Putamen (tissue), 1 donor: ENCODE measurements at places on chromosomes 1 and 21.
A peak's percentile ranks its signal among the peaks of the same experiment; 100 is the strongest.

GRCh38 chr1:88698764-88699163 lies 14.7 kb downstream of the PKN2 start:
- DNase-seq = no peak

DNA sequence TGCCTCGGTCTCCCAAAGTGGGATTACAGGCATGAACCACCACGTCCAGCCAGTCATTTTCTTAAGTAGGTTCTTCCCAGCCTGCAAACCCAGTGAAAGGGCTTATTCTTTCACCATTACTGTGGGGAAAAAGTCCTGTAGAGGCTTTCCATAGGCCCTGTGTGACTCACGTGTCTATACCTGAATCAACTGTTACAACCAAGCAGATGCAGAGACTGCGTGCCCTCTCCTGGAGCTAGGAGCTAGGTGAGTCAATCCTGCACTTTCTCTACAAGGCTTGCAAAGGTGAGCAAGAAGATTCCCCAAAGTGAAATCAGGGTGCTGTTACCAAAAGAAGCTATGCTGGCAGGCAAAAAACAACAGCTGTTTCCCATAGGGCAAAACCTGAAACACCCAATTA lies 13.8 kb upstream of the MPZL1 start:
- no peak for DNase-seq

- no peak for DNase-seq
These were observed 4.7 kb downstream of the GPR3 start for GRCh38 chr1:27397110-27397509.

GRCh38 chr1:96096613-96097321 lies 624.8 kb upstream of the PTBP2 start:
- no peak for DNase-seq

GRCh38 chr1:74964508-74965102 lies 169.6 kb upstream of the LHX8 start:
- peak; percentile 9 for DNase-seq

- DNase-seq = no peak
These were observed 5.8 kb upstream of the PHC2 start for GRCh38 chr1:33436557-33437285.

DNA sequence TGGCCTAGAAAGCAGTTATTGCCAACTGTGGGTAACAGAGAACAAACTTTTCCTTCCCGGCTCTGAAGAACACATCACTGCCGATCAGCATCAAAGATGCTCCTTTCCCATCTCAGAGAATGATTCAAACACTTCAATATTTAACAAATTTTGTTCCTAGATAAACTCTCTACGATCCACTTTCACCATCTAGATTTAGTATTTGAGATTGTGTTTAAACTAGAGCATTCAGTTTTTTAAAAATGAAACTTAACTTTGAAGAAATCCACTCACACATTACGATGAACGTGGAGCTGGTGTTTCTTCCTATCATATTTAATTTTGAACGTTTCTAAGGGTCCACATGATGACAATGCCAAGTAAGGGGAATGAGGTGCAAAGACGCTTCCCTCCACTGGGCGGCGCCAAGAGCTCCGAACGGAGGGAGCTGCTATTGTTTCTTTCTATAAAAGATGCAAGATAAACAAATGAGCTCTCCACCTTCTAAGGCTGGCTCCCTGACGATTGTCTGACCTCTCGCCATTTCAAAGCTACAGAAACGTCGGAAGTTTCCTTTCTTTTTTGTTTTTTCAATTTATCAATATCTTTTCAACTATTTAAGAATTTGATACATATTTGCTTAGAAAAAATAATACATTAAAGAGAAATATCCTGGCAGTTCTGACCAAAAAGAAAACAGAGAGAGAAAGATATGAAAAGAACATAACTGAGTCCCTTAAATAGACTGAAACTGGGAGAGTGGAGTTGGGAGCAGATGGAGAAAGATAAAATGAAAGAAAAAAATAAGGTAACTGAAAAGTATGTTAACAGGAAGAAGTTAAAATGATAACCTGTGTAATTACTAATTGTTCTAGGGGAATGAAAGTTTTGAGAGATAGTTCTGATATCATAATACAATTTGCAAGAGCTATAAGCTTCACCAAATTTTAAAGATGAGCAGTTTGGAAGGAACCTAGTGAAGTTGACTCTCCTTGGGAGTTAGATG lies 4.4 kb upstream of the BARHL2 start:
- peak; percentile 35 for DNase-seq

DNA sequence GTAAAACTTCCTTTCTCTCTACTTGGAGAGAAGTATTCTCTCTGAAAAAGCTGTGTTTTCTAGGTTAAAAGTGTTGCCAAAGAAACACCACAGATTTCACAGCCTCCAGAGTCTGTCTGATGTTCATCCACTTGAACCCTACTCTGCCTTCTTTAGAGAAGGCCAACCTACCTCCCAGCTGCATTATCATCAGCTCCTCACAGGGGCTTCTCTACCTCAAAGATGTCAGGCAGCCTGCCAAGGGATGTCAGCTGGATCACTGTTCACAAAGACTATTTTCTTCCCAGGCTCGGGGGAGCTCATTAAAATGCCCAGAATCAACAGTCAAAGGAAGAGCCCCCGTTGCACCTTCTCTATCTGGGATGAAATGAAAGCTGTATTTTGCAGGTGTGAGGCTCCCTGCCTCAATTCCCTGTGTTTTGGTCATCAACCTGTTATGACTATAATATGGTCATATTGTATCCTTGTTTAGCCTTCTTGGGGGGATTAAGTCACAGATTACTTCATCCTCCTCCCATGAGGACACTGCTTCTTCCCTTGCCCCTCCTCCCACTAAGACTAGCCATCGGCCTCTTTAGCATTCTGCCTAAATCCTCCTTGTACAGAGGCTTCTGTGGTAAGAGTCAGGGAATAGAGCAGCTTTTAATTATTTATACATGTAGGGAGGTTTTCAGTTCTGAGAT lies 25.7 kb downstream of the ANGPTL7 start:
- no peak for DNase-seq

- DNase-seq = no peak
These were observed 25.5 kb upstream of the CCSAP start for GRCh38 chr1:229368347-229368746.

GRCh38 chr1:111192658-111193519 lies 7.6 kb downstream of the DENND2D start:
- DNase-seq = peak; percentile 21

GRCh38 chr1:32791881-32792280 lies 25.3 kb downstream of the YARS1 start:
- no peak for DNase-seq

DNA sequence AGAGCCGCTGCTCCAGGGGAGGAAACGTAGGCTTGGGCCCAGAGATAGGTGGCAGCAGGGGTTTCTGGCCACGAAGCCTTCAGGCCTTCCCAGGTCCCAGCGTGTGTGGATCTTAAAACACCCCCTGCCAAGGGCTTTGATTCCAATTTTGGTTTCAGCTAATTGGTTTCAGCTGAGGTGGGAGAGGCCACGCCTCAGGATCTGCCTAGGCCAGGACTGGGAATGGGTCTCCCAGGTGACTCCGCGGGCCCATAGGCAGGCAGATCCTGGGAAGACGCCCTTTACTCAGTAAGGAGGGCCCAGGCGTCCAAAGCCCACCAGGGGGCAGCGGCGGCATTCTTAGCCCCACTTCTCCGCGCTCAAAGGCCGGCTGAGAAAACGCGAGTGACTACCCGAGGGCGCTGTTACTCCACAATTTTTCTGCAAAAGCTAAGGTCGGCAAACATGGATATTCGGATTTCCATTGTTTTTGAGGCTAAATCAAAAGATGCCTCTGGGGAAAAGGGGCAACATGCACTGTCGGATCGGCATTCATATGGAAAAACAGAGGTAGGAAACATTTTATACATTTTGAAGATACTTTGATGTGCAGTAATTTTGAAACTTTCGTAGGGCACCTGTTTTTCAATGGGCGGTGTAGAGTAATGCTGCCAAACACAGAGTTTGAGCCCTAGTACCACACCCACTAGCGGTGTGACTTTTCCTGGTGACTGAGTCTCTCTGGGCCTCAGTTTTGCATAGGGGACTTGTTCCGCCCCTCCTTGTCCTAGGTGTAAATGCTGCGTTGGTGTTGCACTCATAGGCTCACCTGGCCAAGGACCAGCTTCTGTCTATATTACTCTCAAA lies 31.8 kb upstream of the BCL10 start:
- DNase-seq = peak; percentile 42

DNA sequence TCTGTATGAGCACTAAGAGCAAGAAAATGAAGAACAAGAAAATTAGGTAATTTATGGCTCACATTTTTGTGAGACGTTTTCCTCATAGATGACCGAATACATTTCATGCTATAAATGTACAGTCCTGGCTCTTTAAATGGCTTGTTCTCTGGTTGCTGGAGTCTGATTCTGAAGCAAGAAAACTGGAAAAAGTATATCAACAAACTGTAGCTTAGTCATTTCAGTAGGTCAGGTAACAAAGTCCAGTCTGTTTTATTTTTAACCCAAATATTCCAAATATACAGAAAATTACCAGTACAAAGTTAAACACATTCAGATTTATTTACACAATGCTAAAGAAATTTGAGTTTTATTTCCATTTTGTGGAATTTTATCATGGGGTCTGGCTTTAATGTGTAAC lies 2.5 kb upstream of the MYBPHL start:
- DNase-seq = no peak

GRCh38 chr1:41483960-41484401 lies 502 bp downstream of the EDN2 start:
- DNase-seq = no peak

- no peak for DNase-seq
These were observed 142.6 kb upstream of the CTTNBP2NL start for GRCh38 chr1:112253366-112253765.

- DNase-seq = no peak
These were observed 60.7 kb upstream of the TEKT2 start for GRCh38 chr1:36023098-36023769.

- peak; percentile 20 for DNase-seq
These were observed 317 bp downstream of the SPAG17 start for GRCh38 chr1:118184739-118185083.

- DNase-seq = no peak
These were observed 14.6 kb upstream of the FLG2 start for GRCh38 chr1:152374451-152374850.

DNA sequence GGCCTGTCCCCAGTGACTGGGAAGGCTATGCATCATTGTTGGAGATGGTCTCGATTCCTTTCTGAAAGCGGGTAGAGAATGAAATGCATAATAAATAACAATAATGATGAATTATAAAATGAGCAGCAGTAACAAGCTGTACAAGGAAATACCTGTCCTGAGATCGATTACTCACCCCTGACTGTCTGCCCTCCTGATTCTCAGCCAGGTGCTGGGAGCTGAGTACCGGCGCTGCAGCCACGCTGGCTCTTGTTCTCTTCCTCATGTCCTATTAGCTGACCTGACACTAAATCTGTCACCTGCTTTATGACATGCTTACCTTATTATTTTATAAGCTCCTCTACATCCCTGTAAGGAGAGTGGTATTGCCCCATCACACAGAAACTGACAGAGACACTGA lies 3.4 kb downstream of the AGPAT3 start:
- no peak for DNase-seq

DNA sequence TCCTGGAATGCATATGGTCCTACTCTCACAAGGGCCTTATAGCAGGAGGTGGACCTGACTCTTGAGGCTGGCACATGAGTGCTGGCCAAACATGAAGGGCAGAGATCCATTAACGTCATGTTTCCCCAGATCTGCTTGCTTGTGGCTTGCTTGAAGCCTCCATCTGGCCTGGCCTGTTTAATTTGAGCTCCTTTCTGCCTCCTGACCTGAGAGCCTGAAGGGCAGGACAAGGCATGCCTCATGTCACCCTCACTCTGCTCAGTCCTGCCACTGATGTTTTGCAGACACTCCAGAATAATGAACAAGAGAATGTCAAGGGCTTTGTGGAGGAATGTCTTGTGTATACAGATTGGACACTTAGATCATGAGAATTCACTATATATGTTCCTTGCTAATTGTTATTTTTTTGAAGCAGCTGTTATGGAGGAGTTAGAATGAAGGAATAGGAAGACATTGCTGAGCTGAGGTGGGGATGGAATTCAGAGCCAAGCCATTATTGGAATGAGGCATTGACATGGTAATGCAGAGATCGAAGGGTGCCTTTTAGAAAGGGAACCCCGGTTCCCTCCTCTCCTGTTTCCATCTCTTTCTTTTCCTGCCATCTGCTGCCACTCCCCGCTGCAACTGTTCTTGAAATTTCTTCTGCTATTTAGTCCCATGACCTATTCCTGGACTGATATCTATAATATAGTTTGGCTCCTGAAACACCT lies 457.0 kb upstream of the PROX1 start:
- no peak for DNase-seq

DNA sequence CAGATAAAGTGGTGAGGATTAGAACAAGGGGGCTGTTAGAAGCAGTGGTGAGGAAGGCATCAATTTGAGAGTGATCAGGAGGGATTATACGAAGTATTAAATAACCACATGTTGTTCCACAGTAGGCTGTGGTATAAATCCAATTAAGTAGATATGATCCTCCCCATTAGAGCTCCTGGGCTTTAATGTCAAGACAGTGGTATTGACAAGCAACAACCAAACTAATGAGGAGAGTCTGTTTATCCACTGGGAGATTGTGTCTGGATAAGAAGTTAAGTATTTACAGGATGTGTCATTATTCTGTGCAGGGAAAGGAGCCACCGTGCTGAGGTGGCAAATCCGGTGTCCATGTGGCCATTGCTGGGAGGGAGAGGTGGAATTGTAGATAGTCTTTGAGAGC lies 5.8 kb downstream of the ACTN2 start:
- DNase-seq = no peak

DNA sequence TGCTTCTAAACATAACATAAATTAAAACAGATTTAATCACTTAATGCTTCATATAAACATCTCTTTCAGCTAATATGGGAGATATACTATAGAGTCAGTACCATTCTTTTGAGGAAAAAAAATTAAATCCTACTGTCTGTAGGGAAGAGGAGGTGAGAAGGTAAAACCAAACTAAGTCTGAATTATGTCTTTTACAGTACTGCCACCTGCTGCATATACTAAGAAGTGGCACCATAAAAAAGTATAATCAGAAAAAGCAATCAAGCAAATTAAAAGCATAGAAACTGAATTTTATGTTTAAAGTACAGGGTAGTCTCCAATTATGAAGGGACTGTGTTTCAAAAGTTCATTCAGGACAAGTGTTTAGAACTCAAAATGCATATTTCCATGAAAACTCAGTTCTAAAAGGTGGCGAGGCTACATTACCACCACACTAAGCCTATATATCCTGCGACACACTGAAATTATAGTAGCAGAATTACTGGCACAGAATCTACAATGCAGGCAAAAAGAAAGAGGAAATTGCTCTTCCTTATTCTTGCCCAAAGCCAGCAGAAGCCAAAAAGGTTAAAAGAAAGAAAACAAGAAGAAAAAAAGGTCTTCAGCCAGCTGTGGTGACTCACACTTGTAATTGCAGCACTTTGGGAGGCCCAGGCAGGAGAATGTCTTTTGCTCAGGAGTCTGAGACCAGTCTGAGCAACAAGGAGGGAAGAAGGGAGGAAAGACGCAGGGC lies 9.0 kb downstream of the NSL1 start:
- no peak for DNase-seq

- DNase-seq = no peak
These were observed 205.9 kb upstream of the SPAG17 start for GRCh38 chr1:118390955-118391354.
